ENCODE measurements at places on chromosomes 2 and 18.

- H3K4me1 ChIP-seq: peaks cover 3% of the 10 kb centered on the region
- no peak overlapping the region for H3K4me3 ChIP-seq
- no peak overlapping the region for H3K27ac ChIP-seq
- H3K36me3 ChIP-seq: no peaks in the 10 kb centered on the region
- no peak for DNase-seq
Measured at GRCh38 chr2:18412980-18413675, 147.3 kb downstream of the RDH14 start.

- H3K4me3 ChIP-seq: no peak overlapping the region
- no peaks in the 10 kb centered on the region for H3K27me3 ChIP-seq
- DNase-seq: peak; percentile 51
- H3K36me3 ChIP-seq: no peaks in the 10 kb centered on the region
- no peak overlapping the region for H3K27ac ChIP-seq
- H3K4me1 ChIP-seq: no peaks in the 10 kb centered on the region
Measured at GRCh38 chr2:5618271-5618670, 73.9 kb upstream of the SOX11 start.

DNA sequence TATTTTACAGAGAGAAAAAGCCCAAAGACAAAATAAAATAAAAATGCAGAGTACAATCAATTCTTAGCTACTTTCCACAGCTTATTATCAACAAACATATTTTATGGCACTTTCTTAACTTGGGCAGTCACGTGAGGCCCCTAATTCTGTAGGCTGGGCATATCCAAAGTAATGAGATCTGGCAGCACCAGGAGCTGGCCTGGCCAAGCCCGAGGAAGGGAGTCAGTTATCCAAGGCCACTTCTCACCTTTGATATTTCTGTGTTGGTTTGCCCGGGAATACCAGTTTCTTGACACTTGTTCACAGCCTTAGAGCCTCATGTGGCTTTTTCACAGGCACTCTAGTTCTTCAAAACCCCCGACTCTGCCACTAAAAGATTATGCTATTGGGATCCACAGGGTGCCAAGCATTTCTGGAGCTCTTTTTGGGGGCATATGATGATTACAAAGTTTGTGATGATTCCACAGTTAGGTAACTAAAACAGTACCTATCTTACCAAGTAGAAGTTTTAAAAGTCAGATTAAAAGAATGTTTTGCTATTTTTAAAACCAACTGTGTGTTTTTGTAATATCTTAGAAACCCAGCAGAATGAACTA, 90.4 kb downstream of the MEP1B start:
- H3K4me1 ChIP-seq: no peaks in the 10 kb centered on the region
- H3K36me3 ChIP-seq: no peaks in the 10 kb centered on the region
- no peak for DNase-seq
- no peak overlapping the region for H3K4me3 ChIP-seq
- no peaks in the 10 kb centered on the region for H3K27me3 ChIP-seq

- no peaks in the 10 kb centered on the region for H3K36me3 ChIP-seq
- no peaks in the 10 kb centered on the region for H3K4me1 ChIP-seq
- no peaks in the 10 kb centered on the region for H3K27me3 ChIP-seq
- H3K27ac ChIP-seq: no peak overlapping the region
- no peak for DNase-seq
Measured at GRCh38 chr2:156147594-156148330, 184.8 kb downstream of the NR4A2 start.

DNA sequence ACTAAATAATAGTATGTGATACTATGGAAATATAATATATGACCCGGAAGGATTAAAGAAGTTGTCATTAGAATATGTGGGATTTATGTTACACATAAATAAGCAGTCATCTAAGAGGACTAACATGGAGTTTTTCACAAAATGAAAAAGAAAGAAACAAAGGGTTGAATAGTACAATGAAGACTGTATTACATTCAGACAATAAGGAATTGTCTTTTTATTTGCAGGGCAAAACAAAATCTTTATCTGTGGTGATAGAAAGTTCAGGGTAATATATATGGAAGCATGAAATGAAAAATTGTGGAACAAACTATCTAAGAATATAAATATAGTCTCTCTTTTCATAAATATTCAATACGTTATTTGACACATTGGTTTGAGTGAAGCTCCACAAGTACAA, 5.8 kb downstream of the ERMN start:
- no peaks in the 10 kb centered on the region for H3K27me3 ChIP-seq
- no peak overlapping the region for H3K27ac ChIP-seq
- no peaks in the 10 kb centered on the region for H3K36me3 ChIP-seq

GRCh38 chr2:85935746-85936208, 47.0 kb upstream of the ST3GAL5 start:
- peak overlapping the region; percentile 58 for H3K27ac ChIP-seq
- H3K27me3 ChIP-seq: no peaks in the 10 kb centered on the region
- H3K4me1 ChIP-seq: peaks cover 13% of the 10 kb centered on the region
- peak; percentile 87 for DNase-seq

- H3K4me3 ChIP-seq: no peak overlapping the region
- peaks cover 3% of the 10 kb centered on the region for H3K4me1 ChIP-seq
- DNase-seq: peak; percentile 30
Measured at GRCh38 chr2:86047575-86048382, 57.9 kb downstream of the POLR1A start.

DNA sequence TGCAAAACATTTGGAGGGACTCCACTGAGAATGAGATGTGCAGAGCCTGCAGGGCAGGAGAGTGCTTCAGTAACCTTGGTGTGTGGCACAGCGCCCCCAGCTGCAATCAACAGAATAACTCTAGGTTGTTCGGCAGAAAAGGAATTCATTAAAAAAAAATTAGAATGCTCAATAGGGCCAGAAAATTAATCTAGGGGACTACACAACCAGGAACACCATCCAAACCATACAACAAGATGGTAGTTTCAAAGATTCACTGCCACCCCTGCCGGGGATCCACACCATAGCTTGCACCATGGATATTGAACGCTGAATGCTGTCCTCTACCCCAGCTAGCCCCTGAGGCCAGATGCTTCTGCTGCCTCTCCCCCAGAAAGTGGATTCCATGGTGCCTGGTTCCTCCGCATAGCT, 50.1 kb downstream of the THUMPD2 start:
- DNase-seq: peak; percentile 73
- no peaks in the 10 kb centered on the region for H3K4me1 ChIP-seq
- no peak overlapping the region for H3K4me3 ChIP-seq
- H3K27me3 ChIP-seq: no peaks in the 10 kb centered on the region

- H3K4me3 ChIP-seq: no peak overlapping the region
- DNase-seq: no peak
- peaks cover 13% of the 10 kb centered on the region for H3K27me3 ChIP-seq
- H3K36me3 ChIP-seq: no peaks in the 10 kb centered on the region
Measured at GRCh38 chr2:17979707-17980106, 101.2 kb downstream of the KCNS3 start.

- H3K36me3 ChIP-seq: no peaks in the 10 kb centered on the region
- H3K27ac ChIP-seq: no peak overlapping the region
- DNase-seq: no peak
- H3K4me3 ChIP-seq: no peak overlapping the region
Measured at GRCh38 chr2:228103379-228103778, 78.1 kb downstream of the SPHKAP start.

DNA sequence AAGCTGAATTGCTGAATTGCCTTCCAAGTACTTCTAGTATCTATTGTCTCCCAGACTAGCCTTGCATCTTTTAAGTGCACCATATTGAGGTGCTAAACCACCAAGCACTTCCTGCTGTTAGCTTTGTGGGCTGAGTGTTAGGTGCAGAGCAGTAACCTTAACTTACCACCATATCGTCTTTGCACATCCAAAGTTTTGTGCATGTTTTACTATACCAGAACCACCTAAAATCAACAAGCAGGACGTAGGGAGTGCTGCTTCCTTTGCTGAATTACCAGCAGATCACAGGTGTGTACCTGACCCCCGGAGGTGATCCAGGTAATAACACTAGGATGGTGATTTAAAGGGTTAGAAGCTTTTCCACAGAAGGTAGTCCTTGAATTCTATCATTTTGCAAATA, 359.9 kb upstream of the HNRNPA3 start:
- DNase-seq: peak; percentile 70
- no peaks in the 10 kb centered on the region for H3K36me3 ChIP-seq
- no peak overlapping the region for H3K27ac ChIP-seq
- no peak overlapping the region for H3K4me3 ChIP-seq
- no peaks in the 10 kb centered on the region for H3K27me3 ChIP-seq
- H3K4me1 ChIP-seq: no peaks in the 10 kb centered on the region

DNA sequence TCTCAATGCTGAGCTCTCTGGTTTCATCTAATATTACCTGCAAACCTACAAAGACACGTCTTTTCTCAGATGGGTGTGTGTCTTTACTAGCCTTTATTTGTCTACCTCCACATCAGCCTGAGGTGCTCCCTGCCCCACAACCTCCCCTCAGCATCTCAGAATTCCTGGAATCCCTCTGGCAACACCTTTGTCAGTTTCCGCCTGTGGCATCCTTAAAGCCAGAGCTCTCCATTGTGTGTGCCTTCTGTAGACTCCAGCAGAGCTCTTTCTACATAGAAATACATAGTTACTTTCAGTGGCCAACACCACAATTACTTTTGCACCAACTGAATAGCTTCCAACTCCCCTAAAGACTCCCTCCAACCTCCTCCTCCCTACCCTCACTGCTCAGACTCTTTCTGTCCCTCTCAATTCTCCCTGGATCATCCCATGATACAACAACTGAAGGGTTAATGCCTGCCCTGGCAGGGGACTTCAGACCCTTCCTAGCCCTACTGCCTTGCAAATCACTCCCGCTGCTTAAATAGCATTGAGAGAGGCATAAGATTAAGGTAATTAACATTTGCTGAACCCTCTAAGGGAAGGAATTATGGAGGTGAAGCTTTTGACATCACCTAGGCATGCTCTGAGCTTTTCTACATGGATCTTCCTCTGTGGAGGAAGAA, 39.6 kb upstream of the RMDN2 start:
- peak; percentile 60 for DNase-seq
- H3K4me1 ChIP-seq: peaks cover 4% of the 10 kb centered on the region
- no peaks in the 10 kb centered on the region for H3K36me3 ChIP-seq
- H3K27me3 ChIP-seq: no peaks in the 10 kb centered on the region

- peaks cover 7% of the 10 kb centered on the region for H3K4me1 ChIP-seq
- no peaks in the 10 kb centered on the region for H3K27me3 ChIP-seq
- no peak for DNase-seq
- H3K4me3 ChIP-seq: no peak overlapping the region
Measured at GRCh38 chr2:43507137-43507536, 88.7 kb downstream of the THADA start.

GRCh38 chr2:59176737-59177136, 935.6 kb upstream of the FANCL start:
- no peaks in the 10 kb centered on the region for H3K36me3 ChIP-seq
- no peaks in the 10 kb centered on the region for H3K27me3 ChIP-seq
- H3K27ac ChIP-seq: no peak overlapping the region
- H3K4me1 ChIP-seq: no peaks in the 10 kb centered on the region
- no peak for DNase-seq
- H3K4me3 ChIP-seq: no peak overlapping the region

DNA sequence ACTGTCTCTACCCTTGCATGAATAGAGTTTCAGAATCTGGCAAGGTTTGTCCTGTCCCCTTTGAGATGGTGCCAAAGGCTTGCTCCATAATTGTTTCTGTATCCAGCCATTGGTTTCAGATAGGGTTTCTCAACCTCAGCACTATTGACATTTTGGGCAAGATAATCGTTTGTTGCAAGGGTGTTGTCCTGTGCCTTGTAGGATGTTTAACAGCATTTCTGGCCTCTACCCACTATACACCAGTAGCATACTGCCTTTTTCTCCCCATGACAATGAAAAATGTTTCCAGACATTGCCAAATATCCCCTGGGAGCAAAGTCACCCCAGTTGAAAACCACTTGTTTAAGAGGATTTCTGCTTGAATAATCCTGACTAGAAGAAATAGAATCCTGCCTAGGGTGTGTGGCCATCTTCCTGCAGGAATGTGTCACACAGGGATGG, 126.8 kb downstream of the CDC42EP3 start:
- no peaks in the 10 kb centered on the region for H3K36me3 ChIP-seq
- H3K4me1 ChIP-seq: peaks cover 14% of the 10 kb centered on the region
- H3K4me3 ChIP-seq: no peak overlapping the region
- DNase-seq: no peak
- no peak overlapping the region for H3K27ac ChIP-seq

- H3K36me3 ChIP-seq: no peaks in the 10 kb centered on the region
- no peak overlapping the region for H3K4me3 ChIP-seq
- H3K4me1 ChIP-seq: peaks cover 3% of the 10 kb centered on the region
- H3K27me3 ChIP-seq: no peaks in the 10 kb centered on the region
Measured at GRCh38 chr18:56118422-56118821, 520.0 kb downstream of the TXNL1 start.

- no peak overlapping the region for H3K4me3 ChIP-seq
- no peak overlapping the region for H3K27ac ChIP-seq
- DNase-seq: no peak
- H3K4me1 ChIP-seq: peaks cover 4% of the 10 kb centered on the region
Measured at GRCh38 chr2:83063933-83064332, 1395.1 kb downstream of the SUCLG1 start.

- no peak overlapping the region for H3K27ac ChIP-seq
- H3K27me3 ChIP-seq: no peaks in the 10 kb centered on the region
- H3K4me1 ChIP-seq: no peaks in the 10 kb centered on the region
- no peaks in the 10 kb centered on the region for H3K36me3 ChIP-seq
- DNase-seq: no peak
- H3K4me3 ChIP-seq: no peak overlapping the region
Measured at GRCh38 chr18:3903337-3903736, 453.4 kb downstream of the TGIF1 start.

DNA sequence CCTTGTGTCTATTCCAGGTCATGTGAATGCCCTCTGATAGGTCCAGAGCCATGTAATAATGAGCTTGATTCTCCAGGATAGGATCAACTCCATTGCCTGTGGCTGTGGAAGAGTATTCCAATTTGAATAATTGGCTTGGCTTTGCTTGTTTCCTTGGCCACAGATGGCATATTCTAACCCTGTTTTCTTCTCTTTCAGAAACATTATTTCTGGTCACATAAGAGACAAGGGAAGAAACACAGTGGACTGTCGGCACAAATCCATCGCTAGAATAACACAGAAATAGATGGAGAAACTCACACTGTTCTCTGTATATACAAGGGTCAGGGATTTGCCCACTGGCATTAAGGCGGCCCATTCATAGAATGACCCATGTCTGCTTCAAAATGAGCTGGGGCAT, 278.4 kb upstream of the CCDC68 start:
- H3K36me3 ChIP-seq: peaks cover 8% of the 10 kb centered on the region
- H3K27ac ChIP-seq: no peak overlapping the region
- no peak overlapping the region for H3K4me3 ChIP-seq
- H3K27me3 ChIP-seq: no peaks in the 10 kb centered on the region
